ENCODE measurements at places on chromosomes 12 and 14.

- no peak for DNase-seq
These were observed 6.0 kb upstream of the UBE2N start for GRCh38 chr12:93447555-93448290.

DNA sequence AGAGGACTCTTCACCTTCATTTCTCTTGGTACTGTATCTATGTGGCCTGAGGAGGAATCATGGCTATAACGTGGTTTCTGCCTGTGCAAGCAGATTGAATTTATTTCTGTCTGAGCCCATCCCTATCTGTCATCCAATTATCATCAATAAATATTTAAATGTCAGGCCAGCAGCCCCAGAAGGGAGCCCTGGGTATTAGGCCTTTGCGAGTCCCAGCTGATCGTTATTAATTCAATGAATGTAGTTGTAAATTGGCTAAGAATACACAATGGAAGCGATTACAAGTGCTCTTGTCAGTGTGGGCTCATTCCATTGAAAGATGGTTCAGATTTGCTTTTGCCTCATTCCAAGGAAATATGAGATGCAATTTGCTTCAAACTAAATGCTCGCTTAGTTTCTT, 142.0 kb downstream of the KTN1 start:
- DNase-seq: no peak

DNA sequence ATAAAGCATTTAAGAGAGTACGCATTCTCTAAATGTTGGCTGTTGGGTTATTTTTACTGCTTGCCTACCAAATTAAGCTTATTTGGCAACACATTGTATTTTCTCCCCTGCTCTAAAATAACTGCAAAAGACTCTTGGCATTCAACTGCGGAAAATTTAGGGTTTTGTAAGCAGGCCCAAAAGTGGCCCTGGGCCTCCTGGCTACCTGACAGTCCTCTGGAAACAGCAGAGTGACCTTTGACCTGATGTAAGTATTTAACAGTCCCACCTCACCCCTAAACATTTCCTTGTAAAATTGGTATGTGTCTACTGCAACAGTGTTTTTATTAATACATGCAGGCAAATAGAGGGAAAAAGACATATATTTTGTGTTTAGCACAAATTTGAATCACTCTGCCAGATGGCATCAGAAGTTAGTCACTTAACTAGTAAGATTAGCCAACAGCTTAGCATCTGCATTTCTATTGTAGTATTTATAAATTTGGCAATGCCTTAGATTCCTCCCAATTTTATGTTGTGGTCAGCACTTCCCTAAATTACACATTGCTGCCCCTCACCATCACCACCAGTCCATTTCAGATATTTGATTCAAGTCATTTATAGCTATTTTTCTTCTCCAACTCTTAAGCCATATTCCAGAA, 11.2 kb downstream of the LLPH start:
- DNase-seq: no peak

- DNase-seq: no peak
These were observed 49.9 kb upstream of the AMN1 start for GRCh38 chr12:31778687-31779086.

GRCh38 chr12:56628671-56629458, 1.3 kb downstream of the BAZ2A start:
- DNase-seq: peak; percentile 46

DNA sequence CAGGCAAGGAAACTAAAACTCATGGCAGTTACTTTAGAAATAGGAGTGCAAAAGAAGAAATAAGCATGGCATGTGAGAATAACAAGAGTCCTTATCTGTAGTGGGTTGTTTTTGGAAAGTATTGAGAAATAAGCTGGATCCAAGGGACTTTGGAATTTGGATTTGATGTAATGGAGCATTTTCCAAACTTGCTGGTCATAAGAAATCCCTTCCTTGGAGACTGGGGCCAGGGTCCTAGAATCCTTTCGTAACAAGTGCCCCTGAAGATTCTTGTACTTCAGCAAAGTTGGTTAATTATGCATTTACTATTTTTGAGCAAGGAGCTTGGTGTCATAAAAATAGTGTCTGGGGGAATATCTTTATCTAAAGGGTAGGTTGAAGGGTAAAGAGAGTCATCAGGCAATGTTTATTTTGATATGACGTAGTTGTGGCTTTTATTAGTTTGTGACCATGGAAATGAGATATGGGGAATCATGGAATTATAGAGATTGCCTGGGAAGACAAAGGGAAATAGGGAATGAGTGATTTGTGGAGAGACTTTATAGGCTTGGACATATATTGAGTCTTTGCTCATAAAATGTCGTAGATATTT, 53.9 kb downstream of the WNK1 start:
- DNase-seq: no peak

DNA sequence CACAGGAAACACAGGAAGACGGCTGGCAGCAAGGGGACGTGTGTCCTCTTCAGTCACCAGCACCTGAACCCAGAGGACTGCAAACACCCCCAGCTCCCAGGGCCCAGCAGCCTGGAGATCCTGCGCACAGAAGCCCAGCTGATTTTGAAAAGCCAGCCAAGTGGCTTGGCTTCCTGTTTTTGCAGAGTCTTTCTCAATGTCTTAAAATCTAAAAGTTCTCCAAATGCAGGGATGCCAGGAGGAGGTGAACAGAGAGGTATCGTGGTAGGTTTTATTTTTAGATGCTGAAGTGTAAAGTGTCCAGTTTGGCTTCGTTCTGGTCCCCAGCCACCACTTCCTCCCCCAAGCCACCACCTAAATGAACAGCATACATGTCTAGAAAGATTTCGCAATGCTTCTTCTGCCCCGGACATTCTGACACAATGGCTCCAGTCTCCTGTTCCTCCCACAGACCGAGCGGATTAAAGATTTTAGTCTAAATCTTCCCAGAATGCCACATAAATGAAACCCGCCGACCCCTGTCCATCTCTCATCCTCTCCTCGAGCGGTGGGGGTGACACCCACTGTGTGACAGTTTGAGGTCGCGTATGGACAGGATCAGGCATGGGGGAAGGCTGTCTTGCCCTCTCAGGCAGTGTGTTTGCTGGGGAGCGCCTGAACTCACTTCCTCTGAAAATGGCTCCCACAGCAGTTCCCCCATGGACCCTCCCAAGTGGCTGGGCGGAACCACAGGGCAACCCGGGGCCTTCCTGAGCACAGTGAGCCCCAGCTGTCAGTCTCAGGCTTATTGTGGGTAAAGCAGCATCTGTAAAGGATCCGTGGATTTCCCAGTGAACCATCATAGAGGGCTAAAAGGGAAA, 41.6 kb downstream of the ITPK1 start:
- DNase-seq: no peak

DNA sequence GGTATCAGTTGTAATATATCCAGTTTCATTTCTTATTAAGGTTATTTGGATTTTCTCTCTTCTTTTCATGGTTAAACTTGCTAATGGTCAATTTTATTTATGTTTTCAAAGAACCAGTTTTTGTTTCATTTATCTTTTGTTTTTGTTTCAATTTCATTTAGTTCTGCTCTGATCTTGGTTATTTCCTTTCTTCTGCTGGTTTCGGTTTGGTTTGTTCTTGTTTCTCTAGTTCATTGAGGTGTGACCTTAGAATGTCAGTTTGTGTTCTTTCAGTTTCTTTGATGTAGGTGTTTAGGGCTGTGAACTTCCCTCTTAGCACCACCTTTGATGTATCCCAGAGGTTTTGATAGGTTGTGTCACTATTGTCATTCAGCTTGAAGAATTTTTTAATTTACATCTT, 145.6 kb upstream of the SLCO1B1 start:
- DNase-seq: no peak

DNA sequence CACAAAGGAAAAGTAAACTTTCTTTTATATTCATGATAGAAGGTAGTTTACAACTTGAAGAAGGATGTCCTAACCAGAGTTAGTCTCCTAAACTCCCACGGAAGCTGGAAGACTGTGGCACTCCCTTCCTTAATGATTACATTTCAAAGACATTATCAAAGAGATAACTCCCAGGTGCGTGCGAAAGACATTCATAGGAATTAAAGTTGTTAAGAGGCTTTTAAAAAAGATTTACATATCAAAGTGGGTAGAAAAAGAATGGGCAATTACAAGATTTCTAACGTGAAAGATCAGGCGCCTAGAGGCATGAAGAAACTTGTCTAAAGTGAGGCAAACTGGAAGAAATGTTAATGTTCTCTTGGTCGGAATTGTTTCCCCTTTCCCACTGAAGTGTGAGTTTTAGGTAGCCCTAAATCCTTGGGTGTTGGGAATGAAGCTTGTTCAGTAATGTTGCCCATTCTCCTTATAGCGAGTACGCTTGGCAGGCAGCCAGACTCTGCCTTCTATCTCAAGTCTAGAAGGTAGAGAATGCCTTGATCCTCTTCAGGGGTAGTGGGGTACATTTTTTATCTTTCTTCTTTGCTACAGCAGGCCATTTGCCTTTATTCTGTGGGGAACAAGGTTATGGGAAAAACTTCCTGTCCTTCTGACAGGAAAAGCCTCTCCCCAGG, 642.0 kb downstream of the SLC6A15 start:
- no peak for DNase-seq

- no peak for DNase-seq
These were observed 25.6 kb upstream of the GPHB5 start for GRCh38 chr14:63344336-63344735.

DNA sequence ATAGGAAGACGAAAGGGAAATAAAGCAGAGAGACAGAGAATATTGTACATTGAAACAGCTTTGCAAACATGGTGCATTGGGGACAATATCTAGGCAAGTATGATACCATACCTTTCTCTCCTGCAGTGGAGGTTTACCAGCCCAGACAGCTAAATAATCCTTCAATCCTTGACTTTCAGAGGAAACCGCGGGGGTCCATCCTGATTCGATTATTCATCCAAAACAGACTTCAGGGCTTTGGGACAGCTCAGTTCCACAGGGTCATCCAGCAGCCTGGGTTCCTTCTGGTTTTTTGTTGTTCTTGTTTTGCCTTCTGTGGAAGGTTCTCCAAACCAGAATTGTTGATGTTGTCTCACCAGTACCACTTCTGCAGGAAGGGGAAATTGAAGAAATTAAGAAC, 81.5 kb downstream of the LGR5 start:
- DNase-seq: no peak

GRCh38 chr12:131044760-131045381, 91.2 kb downstream of the ADGRD1 start:
- no peak for DNase-seq

GRCh38 chr12:53069621-53070410, 9.4 kb downstream of the SPRYD3 start:
- DNase-seq: no peak

DNA sequence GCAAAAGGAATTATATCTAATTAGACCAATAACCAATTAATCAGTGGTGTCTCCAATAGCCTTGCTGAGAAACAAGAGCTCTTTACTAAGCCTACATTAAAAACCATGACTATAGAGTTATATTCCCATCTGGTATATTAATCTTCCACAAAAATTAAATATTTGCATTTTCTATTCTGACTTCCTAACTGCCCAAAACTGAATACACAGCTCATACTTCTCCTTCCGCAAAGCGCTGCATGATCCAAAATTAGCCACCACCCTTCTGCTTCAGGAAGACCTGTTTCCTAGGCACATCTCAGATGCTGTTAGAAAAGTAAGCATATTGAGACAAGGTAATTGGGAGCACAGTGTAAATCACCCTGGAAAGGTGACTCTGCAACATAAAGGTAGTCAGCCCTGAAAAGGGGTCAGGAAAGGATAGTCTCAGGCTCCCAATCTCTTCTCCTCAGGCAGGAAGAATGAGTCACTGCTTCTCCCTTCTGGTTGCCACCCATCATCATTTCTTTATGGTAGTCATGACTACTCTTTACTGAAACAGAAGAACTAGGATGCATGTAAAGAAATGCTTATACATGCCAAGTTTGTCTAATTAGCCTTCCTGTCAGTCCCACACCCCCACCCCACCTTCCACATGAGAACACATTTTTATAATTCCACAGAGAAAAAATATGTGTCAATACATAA, 54.3 kb downstream of the PLCZ1 start:
- DNase-seq: no peak

DNA sequence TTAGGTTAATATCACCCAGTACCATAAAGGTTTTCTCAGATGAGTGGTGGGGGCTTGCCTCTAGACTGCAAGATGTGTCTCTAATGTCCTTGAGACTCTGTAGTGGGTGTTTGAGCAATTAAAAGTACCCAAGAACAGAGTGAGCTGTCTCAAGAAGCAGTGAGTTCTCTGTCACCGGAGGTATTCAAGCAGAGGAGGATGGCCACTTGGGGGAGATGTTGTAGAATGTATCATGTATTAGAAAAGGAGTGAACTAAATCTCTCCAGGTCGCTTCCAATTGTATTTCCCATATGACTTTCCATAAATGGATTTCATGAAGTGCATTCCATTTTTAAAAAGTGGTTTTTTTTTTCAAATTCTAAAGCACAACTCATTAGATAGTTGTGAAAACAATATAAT, 35.0 kb downstream of the SLC17A8 start:
- DNase-seq: no peak

DNA sequence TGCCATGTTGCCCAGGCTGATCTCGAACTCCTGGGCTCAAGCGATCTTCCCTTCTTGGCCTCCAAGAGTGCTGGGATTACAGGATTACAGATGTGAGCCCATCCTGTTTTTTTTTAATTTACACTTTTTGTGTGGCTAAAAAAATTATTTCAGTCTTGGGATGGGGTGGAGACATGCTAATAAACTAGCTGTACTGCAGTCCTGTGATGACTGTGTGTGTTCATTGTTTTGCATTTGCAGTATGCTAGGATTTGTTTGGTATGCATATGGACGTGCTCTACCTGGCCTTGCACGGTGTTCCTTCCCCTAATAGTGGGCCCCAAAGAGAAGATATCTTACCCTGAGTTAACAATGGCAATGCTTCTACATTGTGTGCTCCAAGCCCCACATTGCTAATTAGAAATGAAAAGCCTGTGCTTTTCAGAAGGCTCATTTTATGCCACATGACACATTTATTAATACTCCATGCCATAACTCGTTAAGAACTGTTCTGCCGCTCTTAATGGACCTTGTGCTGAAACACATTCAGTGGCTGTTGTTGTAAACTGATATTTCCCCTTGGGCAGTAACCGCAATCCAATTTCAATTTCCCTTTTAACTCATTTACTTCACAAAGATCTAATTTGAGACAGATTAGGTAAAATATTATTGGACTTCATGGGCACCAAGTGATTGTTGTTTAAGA, 86.4 kb downstream of the SCN8A start:
- no peak for DNase-seq

- no peak for DNase-seq
These were observed 56.9 kb downstream of the LIN52 start for GRCh38 chr14:74141703-74142102.
